ENCODE measurements at places on chromosomes 2 and 18.

DNA sequence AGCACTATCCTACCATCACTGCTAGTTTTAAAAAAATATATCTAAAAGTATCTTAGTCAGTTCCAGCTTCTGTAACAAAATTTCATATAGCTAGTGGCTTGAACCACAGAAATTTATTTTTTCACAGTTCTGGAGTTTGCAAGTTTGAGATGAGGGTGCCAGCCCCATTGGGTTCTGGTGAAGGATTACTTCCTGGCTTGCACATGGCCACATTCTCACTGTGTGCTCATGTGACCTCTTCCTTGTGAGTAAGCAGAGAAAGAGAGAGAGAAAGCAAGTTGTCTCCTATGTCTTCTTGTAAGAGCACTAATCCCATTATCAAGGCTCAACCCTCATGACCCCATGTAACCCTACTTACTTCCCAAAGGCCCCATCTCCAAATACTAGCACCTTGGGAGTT lies 158.9 kb downstream of the DOK6 start:
- no peak for DNase-seq

- no peak for DNase-seq
These were observed 73.7 kb upstream of the MAP3K20 start for GRCh38 chr2:173001664-173002604.

- no peak for DNase-seq
These were observed 28.1 kb downstream of the FAP start for GRCh38 chr2:162215162-162215561.

DNA sequence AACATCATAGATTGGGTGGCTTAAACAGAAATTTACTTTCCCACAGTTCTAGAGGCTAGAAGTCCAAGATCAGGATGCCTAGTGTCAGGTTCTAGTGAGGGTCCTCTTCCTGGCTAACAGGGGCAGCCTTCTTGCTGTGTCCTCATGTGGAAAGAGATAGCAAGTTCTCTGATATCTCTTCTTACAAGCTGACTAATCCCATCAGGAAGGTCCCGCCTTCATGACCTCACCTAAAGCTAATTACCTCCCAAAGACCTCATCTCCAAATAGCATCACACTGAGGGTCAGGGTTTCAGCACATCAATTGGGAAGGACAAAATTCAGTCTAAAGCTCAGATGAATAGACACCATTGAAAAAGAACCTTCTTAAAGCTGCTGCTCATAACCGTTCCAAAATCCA lies 22.9 kb downstream of the ACVR1 start:
- DNase-seq = no peak

DNA sequence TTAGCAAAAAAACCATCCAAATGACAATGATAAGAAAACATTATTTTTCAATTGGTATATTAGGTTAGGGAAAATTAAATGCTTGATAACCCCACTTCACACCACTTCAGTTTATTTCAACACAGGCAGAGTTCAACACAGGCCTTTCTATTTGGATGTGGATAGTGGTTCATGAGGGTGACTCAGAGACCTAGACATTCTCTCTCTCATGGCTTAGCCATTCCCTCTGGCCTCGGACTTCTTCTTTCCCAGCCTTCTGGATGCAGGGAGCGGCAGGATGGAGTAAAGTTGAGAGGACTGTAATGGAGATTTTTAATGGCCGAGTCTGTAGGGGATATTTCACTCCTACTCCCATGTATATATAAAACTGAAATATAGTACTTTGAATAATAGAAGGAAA lies 109.7 kb downstream of the CTNNA2 start:
- no peak for DNase-seq

Measured in hematopoietic multipotent progenitor cell treated with erythropoietin and hydrocortisone succinate and interleukin-3 and kit ligand, for 4 days (in vitro differentiated cells).